Suprapubic skin (tissue), 4 donors: ENCODE measurements at places on chromosomes 5 and 9.

- DNase-seq: no peak
Measured at GRCh38 chr5:161085056-161085455, 233.0 kb upstream of the ATP10B start.

DNA sequence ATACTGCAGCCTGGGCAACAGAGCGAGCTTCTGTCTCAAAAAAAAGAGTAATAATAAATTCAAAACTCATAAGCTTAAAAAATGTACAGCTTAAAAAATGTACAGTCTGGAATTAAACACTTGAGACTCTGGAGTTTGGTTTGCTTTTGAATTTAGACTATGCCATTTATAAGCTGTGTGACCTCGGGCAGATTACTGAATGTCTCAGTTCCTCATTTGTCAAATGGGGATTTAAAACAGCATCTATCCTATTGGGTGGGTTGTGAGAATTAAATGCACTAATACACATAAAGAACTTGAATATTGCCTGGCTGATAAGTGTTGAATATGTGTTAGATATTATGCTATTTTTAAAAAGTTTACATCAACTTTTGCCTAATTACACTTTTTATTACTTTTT lies 98.4 kb downstream of the SCAMP1 start:
- DNase-seq: no peak

DNA sequence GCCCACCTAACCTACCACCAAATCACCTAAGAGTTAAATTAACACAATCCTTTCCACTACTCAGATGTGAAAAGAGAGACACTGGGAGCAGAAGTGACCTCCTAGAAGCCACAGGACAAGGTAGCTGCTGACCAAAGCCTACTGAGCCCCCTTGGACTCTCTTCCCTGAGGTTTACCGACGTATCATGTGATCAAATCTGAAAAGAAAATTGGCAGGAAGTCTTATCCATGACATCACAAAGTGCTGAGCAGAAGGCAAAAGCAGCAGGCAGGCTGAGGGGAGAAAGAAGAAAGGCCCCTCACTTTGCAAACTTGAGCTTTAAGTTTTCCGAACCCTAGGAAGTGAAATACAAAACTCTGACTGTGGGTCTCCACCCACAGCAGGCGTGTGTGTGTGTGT lies 11.1 kb downstream of the PRELID2 start:
- DNase-seq: no peak

- no peak for DNase-seq
Measured at GRCh38 chr5:89520771-89521170, 637.8 kb upstream of the MEF2C start.

- no peak for DNase-seq
Measured at GRCh38 chr9:12604164-12604821, 88.9 kb upstream of the TYRP1 start.

GRCh38 chr5:101878190-101878589 lies 417.9 kb downstream of the SLCO4C1 start:
- no peak for DNase-seq

DNA sequence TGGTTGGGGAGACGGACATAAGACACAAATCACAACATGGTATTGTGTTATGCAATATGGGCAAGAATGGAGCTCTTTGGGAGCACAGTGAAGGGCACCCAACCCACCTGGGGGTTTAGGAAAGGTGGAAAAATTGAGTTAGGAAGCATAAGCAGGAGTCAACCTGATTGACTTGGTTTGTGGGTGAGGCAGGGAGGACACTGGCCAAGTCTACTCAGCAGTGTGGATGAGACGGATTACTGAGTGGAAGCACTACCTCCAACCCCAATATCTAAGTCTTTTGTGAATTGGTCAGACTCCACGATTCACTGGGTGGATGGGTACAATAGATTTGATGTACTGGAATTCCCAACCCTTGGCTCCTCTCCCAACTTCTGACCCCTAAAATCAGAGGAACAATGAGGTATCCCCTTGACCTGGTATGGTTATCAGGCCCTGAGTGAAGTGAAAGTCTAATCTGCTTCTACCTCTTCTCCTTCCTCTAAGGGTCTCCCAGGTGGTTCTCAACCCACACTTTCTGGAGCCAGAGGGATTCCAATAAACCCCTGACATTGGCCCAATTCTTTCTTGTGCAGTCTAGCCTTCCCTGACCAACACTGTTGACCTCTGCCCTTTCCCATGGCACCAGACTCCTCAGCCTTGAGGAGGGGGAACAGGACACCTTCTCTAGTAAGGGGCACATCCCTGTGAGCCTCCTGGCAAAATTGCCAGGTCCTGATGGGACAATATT lies 5.2 kb downstream of the EGR1 start:
- DNase-seq: no peak

DNA sequence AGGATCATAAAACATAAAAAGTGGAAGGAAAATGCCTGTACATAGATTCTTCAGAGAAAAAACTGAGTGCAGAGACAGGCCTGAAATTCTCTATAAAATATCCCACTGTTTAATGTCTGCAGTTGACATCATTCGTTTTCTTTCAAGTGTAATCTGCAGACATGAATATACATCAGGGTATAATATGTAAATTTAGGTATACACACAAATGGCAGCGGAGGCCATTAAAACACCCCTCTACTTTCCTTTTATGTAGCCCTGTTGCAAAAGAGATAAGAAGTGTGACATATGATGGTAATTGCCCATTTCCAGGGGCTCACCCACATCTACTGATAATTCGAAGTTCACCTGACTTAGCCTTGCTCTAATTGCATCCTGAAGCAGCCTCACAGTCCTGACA lies 164.3 kb downstream of the SLC24A2 start:
- DNase-seq: no peak

DNA sequence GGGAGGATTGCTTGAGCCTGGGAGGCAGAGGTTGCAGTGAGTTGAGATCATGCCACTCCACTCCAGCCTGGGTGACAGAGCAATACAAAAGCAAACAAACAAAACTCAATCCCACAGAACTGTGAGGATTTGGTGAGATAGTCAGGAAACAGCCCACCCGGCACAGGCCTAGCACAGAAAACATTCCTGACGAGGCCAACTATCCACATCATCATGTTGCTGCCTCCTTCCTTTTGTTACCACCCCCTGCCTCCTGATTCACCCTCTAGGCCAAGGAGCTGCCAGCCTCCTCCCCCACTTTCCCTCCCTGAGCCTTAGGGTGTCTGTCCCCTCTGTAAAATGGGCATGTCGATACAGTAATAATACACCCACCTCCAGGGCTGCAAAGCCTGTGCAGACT lies 39.0 kb downstream of the STK10 start:
- DNase-seq: no peak

GRCh38 chr9:82606071-82606470 lies 456.9 kb downstream of the RASEF start:
- DNase-seq: no peak

GRCh38 chr5:53856506-53856905 lies 296.1 kb downstream of the NDUFS4 start:
- DNase-seq: no peak

- DNase-seq: no peak
Measured at GRCh38 chr5:55986931-55987330, 7.8 kb downstream of the IL6ST start.

GRCh38 chr5:132561601-132562000 lies 4.8 kb downstream of the RAD50 start:
- no peak for DNase-seq

DNA sequence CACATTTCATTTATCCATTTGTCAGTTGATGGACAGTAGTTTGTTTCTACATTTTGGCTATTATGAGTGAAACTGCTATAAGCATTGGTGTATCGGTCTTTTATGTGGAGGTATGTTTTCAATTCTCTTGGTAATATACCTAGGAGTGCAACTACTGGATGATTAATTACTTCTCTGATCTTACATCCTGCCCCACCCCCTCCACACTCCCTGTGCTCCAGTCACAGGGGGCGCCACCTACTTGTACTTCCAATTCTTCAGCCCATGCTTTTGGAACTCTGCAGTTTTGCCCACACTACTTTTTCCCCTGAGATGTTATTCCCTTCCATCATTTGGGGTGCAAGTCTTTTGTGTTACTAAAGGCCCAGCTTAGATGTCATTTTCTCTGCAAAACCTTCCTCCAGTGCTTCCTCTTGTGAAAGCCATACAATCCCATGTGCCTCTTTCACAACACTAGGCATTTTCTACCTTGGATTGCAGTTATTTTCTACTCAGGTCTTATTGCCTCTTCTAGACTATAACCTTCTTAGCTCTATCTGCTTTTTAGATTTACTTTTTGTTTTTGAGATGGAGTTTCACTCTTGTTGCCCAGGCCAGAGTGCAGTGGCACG lies 42.1 kb downstream of the SEC61B start:
- no peak for DNase-seq

DNA sequence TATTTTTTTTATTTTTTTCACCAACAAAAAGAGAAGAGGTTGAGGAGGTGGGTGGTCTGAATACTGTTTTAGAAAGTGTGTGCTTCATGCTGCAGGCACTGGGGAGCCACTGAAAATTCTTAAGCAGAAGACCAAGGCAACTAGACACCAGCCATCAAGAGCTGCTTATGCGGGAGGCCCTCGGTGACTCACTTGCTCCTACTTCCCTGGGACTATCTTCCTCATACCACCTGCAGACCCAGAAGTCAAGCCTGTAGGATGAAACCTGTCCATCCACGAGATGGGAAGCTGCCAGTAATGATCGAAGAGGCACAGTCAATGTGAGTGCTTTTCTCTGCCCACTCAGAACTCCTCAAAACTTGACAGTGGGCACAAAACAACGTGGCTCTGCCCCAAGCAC lies 125.8 kb upstream of the SLC44A1 start:
- DNase-seq: peak; percentile 40

GRCh38 chr5:72611118-72611730 lies 104.0 kb upstream of the ZNF366 start:
- DNase-seq: peak; percentile 73

DNA sequence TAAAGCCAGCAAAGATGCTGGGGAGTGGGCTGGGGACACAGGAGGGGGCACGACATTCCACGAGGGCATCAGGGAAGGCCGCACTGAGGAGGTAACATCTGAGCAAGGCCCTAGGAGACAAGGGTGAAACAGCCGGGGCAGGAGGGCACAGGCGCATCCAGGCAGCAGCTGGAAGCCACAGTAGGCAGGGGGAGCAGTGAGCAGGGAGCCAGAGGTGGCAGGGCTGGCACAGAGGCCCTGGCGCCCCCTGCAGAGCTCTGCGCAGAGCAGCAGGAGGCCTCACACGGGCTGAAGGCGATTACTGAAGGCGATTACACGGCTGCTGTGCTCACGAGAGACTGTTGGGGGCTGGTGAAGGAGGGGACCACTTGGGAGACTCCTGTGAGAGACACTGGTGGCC lies 15.4 kb downstream of the LMAN2 start:
- DNase-seq: no peak

GRCh38 chr5:111779922-111780292 lies 22.9 kb upstream of the NREP start:
- no peak for DNase-seq

- DNase-seq: no peak
Measured at GRCh38 chr9:81724242-81724889, 35.0 kb upstream of the TLE1 start.

GRCh38 chr9:128913995-128914772 lies 6.6 kb upstream of the PHYHD1 start:
- DNase-seq: no peak

DNA sequence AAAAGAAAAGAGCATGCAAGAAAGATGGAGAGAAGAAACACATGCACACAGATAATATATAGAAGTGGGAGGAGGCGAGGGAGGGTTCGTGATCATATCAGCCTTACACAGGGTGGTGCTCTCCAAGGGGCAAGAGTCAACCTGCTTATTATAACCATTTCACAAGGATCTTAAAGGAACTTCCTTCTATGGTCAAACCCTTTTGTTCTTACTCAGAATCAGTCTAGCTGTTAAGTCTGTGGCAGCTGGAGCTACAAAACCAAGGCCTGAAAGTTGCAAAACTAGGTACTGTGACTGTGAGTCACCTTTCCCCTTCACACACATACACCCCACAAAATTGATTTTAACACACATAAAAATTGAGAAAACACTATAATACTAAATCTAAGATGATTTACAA lies 18.5 kb upstream of the ERMP1 start:
- DNase-seq: no peak

DNA sequence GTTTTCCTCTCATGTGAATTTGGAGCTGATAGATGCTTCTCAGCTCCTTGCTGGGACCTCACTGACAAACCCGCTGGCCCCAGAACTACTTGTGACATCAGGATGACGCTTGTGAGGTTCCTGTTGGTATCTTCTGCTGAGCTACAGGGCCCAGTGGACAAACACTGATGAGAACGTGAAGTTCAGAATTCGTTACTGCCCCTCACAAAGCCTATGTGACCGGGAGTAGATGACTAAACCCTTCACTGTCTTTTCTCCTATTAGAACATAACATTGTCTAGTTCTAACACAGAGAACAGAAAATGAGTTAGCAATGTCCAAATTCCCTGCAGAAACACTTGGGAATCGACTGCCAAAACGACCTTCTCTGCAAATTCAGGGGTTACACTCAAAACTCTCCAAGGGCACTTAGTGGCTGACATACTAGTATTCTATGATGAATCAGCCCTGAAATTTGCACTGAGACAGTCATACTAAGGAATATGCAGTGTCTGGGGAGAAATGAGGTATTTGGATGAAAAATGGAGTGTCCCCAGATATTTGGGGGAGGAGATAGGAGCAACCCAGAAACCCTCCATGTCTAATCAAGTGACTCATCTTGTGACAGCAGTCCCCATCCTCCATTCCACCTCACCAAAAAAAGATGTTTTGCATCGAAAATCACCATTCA lies 143.2 kb upstream of the TRIM32 start:
- DNase-seq: no peak

DNA sequence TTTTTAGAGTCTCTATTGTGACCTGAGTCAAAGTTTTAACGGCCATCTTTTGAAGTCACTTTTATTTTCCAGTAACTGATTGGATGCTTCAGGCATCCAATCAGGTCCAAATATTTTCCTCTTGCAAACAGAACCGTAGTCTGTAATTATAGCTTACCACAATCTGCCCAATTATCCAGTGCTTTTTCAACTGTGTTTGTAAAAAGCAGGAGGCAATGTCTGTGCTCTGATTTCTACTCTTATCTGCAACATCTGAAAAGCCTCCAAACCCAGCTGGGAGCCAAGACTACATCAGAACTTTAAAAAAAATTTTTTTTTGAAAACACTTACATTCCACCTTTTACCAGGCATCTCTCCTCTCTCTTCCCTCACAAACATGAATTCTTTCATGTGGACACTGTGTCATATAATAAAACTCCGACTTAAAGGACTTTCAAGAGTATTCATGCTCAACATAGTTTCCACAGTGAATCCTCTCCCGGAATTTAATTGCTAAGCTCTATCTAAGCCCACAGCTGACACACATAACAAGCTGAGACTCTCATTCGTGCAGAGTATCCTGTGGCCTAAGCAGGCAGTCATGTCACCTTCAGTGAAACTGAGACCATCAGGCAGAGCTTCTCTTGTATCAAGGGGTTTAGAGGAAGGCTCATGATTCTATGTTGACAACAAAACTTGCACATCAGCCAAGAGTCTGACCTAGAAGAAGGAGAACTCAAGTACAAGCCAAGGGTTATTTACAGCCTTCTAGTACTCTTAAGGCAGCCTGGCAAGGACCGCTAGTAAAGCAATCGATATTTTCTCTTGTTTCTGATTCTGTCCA lies 272.7 kb downstream of the TLE1 start:
- DNase-seq: no peak

- no peak for DNase-seq
Measured at GRCh38 chr9:115411993-115412452, 294.1 kb upstream of the TNC start.
